ENCODE measurements at places on chromosomes 5 and 9.

GRCh38 chr5:10466446-10467073, 24.9 kb downstream of the ROPN1L start:
- no peak for DNase-seq

- no peak for DNase-seq
These were observed 75.4 kb downstream of the PRR16 start for GRCh38 chr5:120539471-120539870.

GRCh38 chr5:131263648-131264450, at the start of gene CDC42SE2:
TSS of gene CDC42SE2 (plus strand) at chr5:131264053. CDS start at chr5:131359494, 95,441 bp downstream.
- peak; percentile 92 for DNase-seq

DNA sequence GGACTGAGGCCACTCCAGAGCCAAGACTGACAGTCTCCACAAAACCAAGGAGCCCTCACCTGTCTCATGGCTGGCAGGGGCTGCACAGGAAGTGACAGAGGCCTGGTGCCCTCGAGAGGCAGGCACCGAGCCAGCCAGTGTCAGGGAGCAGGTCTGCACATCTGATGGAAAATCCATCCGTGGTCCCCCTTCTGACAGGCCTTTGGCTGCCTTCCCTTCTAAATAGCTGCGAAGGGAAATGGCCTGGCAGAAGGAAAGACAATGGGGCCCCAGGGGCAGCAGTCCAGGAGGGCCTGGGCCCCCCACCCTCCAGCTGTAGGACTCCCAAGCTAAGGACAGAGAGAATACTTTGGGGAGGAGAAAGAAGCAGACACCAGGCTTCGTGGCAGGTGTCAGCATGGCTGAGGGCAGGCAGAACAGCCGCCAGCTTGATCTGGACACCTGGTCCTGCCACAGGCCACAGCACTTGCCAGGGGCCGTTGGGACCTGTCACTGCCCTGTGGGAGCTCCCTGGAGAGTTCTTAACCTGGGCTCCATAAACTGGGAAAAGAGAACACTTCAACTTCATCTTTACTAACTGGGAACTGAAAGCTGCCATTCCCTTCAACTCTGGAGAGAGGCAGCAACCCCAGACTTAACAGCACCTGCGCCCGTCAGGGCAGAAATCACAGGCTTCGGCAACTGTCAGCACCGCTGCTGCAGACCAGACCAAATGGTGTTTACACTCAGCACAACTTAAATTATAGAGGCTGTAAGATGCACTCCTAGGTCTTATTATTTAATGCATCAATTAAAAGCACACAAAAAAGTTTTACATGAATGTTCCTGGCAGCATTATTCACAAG, 22.0 kb downstream of the ADAMTS2 start:
- DNase-seq: no peak

Data from frontal cortex (tissue), 4 donors.